ENCODE measurements at places on chromosomes 1 and 21. TPM values are rescaled to one million over a fixed set of nuclear protein-coding genes. Genes with fewer than 3 reads are reported as not detected.

DNA sequence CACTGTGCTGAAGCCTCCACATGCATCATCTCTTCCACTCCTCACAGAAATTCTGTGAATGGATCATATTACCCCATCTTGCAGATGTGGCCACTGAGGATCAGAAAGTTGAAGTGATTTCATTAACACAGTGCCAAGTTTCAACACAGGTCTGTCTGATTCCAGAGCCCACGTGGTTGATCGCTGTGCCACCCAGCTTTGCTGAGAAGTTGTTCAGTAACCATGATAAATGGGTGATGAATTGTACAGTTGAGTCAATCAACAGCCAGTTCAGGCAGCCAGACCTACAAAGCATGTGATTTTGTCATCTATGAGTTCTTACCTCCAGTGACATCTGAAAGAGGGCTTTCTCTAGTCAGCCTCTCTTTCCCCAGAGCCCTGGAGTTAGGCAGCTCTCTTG, 61.8 kb upstream of the GRHL3 start:
- H3K27ac ChIP-seq, result no peak overlapping the region
- H3K27me3 ChIP-seq, result no peaks in the 10 kb centered on the region
- no peaks in the 10 kb centered on the region for H3K36me3 ChIP-seq
- H3K4me3 ChIP-seq, result no peak overlapping the region
- H3K4me1 ChIP-seq, result no peaks in the 10 kb centered on the region

GRCh38 chr1:29629814-29630516, 393.6 kb downstream of the PTPRU start:
- H3K27ac ChIP-seq, result no peak overlapping the region
- peaks cover 5% of the 10 kb centered on the region for H3K27me3 ChIP-seq
- DNase-seq, result no peak
- H3K4me1 ChIP-seq, result no peaks in the 10 kb centered on the region
- no peak overlapping the region for H3K4me3 ChIP-seq

- no peak within 1 kb of the TSS for H3K27ac ChIP-seq
- H3K36me3 ChIP-seq, result no peaks in the 10 kb centered on the region
- peak; percentile 67 for DNase-seq
- H3K27me3 ChIP-seq, result no peaks in the 10 kb centered on the region
- H3K4me3 ChIP-seq, result peak within 1 kb of the TSS; percentile 55
Measured at GRCh38 chr1:44842862-44843655, at the start of gene PTCH2. Gene PTCH2 (minus strand): TSS chr1:44843253. CDS start chr1:44842932, 321 bp downstream.

DNA sequence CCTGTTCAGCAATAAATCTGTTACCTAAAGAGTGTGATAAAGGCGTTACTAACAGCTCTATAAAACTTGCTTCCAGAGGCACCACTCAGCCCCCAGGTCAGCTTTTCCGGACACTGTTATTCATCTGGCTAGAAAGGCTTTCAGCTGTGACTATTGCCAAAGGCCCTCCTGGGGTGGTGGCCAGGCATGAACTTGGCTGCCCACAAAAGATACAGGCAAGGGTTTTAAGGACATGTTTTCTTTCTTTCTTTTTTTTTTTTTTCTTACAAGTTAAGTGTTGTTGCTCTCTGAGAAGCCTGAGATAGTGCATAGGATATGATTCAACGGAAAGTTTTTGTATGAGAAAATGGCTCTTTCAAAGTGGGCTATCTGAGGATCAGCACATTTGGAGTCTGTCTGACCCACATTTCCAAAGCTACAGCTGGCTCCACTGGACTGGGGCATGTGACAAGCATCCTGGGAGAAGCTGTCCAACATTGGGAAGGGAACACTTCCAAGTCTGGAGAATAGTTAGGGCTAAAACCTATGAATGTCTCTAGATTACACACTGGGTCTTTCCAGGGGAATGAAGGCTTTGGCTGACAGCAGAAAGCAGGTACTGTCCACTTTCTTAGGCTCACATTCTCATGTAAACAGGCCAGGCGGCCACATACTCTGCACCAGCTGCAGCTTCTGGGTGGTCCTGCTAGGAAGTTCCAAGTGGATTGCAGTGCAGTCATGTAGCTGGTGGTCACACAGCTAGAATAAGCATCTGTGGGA, 639.7 kb downstream of the LMO4 start:
- no peak for DNase-seq
- no peaks in the 10 kb centered on the region for H3K4me1 ChIP-seq
- H3K4me3 ChIP-seq, result no peak overlapping the region
- H3K36me3 ChIP-seq, result no peaks in the 10 kb centered on the region

Gene AMPD1
- 0.21 TPM for total RNA-seq
